ENCODE measurements at places on chromosomes 4 and X.

DNA sequence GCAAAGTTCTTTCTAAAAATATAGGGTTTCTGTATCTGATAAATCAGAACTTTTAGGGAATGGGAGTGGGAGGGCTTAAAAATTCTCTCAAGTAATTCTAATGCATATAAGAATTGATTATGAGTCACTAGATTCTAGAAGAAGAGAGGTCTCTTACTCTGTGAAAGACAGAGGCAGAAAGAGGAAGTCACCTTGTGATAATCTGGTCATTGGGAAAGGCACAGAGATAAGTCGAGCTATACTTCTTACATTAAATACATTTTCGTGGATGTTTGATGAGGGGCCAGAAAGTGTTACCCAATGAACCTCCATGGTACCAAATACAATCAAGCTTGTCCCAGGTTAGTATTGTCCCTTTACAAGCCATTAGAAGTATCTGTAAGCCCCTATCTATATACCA is 134.4 kb downstream of the MAD2L1 start:
- H3K4me1 ChIP-seq, result no peaks in the 10 kb centered on the region
- no peak overlapping the region for H3K4me3 ChIP-seq
- H3K36me3 ChIP-seq, result no peaks in the 10 kb centered on the region
- no peaks in the 10 kb centered on the region for H3K27me3 ChIP-seq
- no peak for DNase-seq
- no peak overlapping the region for H3K27ac ChIP-seq

GRCh38 chr4:78464265-78464664 is 87.3 kb upstream of the ANXA3 start:
- H3K27ac ChIP-seq, result no peak overlapping the region
- no peaks in the 10 kb centered on the region for H3K27me3 ChIP-seq
- no peak overlapping the region for H3K4me3 ChIP-seq
- DNase-seq, result no peak
- H3K36me3 ChIP-seq, result no peaks in the 10 kb centered on the region

GRCh38 chr4:25722964-25723363 is 67.3 kb downstream of the SLC34A2 start:
- no peak overlapping the region for H3K27ac ChIP-seq
- H3K4me1 ChIP-seq, result no peaks in the 10 kb centered on the region
- no peaks in the 10 kb centered on the region for H3K36me3 ChIP-seq
- H3K27me3 ChIP-seq, result no peaks in the 10 kb centered on the region
- no peak for DNase-seq
- no peak overlapping the region for H3K4me3 ChIP-seq

DNA sequence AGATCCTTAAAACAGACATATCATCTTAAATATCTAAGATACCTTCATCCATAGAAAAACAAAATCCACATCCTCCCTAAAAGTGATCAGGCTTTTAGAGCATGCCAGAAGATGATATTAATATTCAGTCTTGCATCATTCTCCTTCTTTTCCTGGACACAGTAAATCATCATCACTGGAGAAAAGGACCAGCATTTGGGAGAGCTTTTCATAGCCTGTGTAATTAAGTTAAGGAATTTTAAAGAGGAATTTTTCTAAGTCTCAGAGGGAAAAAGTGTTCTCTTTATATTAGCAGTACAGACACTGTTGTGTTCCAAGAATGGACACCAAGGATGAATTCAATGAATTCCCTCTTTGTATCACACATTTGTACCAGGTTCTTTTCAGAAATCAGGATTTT is 696 bp downstream of the SCRG1 start:
- H3K4me1 ChIP-seq, result no peaks in the 10 kb centered on the region
- no peaks in the 10 kb centered on the region for H3K36me3 ChIP-seq
- DNase-seq, result no peak

DNA sequence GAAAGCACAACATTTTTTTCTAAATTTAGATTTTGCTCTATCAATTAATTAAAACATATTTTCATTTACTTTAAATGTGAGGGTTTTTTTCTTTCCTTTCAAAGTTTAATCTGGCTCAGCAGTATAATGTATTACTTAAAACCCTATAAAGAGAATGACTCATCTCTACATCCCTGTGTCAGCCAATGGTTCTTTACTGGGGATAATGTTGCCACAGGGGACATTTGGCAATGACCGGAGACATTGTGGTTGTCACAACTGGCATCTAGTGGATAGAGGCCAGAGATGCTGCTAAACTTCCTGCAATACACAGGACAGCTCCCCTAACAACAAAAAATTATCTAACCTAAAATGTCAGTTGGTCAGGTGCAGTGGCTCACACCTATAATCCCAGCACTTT is 53.8 kb downstream of the SYNPO2 start:
- H3K27me3 ChIP-seq, result no peaks in the 10 kb centered on the region
- no peak overlapping the region for H3K4me3 ChIP-seq
- H3K4me1 ChIP-seq, result peaks cover 6% of the 10 kb centered on the region
- H3K27ac ChIP-seq, result no peak overlapping the region

DNA sequence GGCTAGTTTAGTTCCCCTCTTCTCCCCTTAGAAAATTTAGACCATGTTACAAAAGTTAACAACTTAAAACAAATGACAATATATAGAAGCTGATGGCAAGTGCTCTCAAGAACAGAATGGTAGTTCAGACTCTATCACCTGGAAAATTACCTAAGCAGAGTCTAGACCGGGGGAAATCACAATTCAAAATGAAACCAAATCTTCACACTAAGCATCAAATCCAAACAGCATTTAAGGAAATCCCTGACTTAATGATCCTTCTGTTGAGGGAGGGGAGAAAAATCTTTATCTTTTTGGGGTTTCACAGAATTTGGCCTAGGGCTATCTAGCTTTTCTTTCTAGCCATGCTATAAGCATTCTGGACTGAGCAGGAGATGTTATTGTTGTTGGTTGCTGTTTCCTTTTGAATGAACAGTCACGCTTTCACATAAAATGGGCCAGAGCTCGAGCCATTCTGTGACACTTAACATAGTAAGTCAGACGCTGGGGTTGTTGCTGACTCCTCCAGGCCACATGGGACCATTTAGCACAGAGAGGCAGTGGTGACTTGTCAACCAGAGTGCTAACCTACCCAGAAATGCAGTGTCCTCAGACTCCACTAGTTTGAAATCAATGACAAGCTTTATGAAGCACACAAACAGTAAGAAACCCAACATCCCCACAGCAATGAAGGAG is 16.0 kb upstream of the LSM6 start:
- DNase-seq, result no peak
- H3K4me1 ChIP-seq, result no peaks in the 10 kb centered on the region
- H3K27ac ChIP-seq, result no peak overlapping the region
- no peaks in the 10 kb centered on the region for H3K27me3 ChIP-seq
- H3K4me3 ChIP-seq, result no peak overlapping the region

DNA sequence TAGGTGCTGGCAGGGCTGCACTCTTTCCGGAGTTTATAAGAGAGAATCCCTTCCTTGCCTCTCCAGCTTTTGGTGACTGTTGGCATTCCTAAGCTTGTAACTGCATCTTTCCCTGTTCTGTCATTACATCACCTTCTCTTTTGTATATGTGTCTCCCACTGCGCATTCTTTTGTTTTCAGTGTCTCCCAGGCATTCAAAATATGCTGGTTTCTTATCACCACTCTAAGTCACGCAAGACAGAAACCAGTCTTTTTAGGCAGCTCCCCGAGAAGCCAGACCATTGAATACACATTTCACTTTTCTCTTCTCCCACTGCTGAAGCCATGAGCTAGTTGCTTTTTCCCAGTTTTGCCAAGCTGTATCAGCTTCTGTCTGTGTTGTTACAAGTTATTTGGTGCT is 71.0 kb downstream of the LAS1L start:
- H3K4me1 ChIP-seq, result no peaks in the 10 kb centered on the region
- no peaks in the 10 kb centered on the region for H3K27me3 ChIP-seq
- H3K27ac ChIP-seq, result no peak overlapping the region
- no peaks in the 10 kb centered on the region for H3K36me3 ChIP-seq

DNA sequence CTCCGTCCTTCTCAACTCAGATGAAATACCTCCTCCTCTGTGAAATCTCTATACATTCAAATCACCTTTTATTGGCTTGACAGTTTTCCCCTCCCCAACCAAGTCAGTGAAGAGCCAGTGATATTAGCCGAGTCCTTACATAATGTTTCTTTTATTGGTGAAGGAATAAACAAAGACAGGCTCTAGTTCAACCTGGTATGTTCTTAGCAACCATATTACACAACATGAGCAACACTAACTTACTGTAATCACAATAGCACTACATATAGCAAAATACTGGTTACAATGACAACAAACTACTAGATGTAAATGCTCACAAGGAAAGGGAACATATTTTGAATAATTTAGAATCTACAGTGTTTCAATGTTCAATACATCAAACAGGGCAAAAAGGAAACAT is 19.9 kb downstream of the DHX15 start:
- no peak overlapping the region for H3K4me3 ChIP-seq
- no peak overlapping the region for H3K27ac ChIP-seq
- no peaks in the 10 kb centered on the region for H3K27me3 ChIP-seq
- peaks cover 19% of the 10 kb centered on the region for H3K4me1 ChIP-seq
- DNase-seq, result no peak
- peaks cover 89% of the 10 kb centered on the region for H3K36me3 ChIP-seq

GRCh38 chr4:71442336-71442735 is 103.5 kb downstream of the SLC4A4 start:
- no peaks in the 10 kb centered on the region for H3K36me3 ChIP-seq
- H3K4me3 ChIP-seq, result no peak overlapping the region
- peaks cover 9% of the 10 kb centered on the region for H3K4me1 ChIP-seq
- H3K27ac ChIP-seq, result no peak overlapping the region

DNA sequence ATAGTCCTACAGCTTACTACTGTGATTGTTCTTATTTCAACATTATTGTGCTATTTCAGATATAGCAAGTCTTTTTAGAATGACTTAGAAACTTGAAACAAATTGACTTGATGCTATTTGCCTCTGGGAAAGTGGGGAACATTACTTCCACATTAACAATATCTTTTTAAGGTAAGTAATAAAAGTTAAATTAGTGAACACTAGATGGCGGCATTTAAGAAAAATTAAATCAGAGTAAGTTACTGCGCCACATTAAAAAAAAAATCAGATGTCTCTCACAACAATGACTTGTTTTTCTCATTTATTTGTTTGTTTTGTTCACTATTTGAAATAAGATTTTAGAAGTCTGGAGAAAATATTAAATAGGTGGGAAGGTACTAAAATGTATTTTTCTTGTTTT is 1026.9 kb upstream of the SLIT2 start:
- no peaks in the 10 kb centered on the region for H3K36me3 ChIP-seq
- H3K27me3 ChIP-seq, result no peaks in the 10 kb centered on the region
- DNase-seq, result no peak
- no peak overlapping the region for H3K4me3 ChIP-seq
- no peak overlapping the region for H3K27ac ChIP-seq

DNA sequence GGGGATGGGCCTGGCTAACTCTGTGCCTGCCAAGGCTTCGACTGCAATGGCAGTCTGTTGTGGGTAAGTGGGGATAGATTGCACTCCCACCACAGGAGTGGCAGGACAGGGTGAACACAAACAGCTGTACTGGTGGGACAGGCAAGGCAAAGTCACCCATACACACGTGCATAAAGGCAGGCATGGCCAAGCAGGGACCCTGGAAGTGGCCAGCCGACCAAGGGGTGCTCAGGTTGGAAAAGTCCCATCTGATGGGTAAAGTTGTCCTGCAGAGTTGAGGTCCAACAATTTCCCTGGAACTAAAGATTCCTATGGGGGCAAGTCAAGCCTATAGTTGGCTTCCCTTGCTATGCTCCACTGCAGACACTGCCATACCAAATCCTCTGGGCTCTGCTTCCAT is 1961.9 kb upstream of the ADGRL3 start:
- no peak for DNase-seq
- no peak overlapping the region for H3K4me3 ChIP-seq
- no peaks in the 10 kb centered on the region for H3K27me3 ChIP-seq
- H3K36me3 ChIP-seq, result no peaks in the 10 kb centered on the region
- no peaks in the 10 kb centered on the region for H3K4me1 ChIP-seq
- H3K27ac ChIP-seq, result no peak overlapping the region

DNA sequence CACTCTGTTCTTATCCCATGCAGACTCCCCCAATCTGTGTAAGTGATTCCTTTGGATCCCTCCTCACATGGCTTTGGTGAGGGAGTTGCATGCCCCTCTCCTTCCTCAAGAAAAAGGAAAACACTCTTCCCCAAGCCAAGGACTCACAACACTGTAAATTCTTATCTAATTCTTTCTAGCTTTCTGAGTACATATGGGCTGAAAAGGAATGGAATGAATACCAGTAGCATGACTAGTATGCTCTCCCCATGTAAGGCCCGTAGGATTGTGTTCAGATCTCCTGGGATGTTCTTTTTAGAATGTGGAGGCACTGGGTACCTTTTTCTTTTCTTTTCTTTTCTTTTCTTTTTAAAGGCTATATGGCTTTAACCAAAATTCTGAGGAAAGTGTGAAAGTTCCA is 17.0 kb upstream of the MAGED1 start:
- no peak overlapping the region for H3K27ac ChIP-seq
- no peaks in the 10 kb centered on the region for H3K27me3 ChIP-seq
- no peaks in the 10 kb centered on the region for H3K36me3 ChIP-seq
- H3K4me3 ChIP-seq, result no peak overlapping the region
- no peaks in the 10 kb centered on the region for H3K4me1 ChIP-seq

- no peaks in the 10 kb centered on the region for H3K36me3 ChIP-seq
- H3K4me1 ChIP-seq, result peaks cover 9% of the 10 kb centered on the region
- H3K27me3 ChIP-seq, result no peaks in the 10 kb centered on the region
- peak overlapping the region; percentile 30 for H3K27ac ChIP-seq
- peak; percentile 31 for DNase-seq
- H3K4me3 ChIP-seq, result no peak overlapping the region
Observed at GRCh38 chrX:46978341-46979291, 66.4 kb downstream of the JADE3 start.

All from RWPE2 (cell line).